ENCODE measurements at places on chromosomes 11 and 22. TPM values are rescaled to one million over a fixed set of nuclear protein-coding genes. Genes with fewer than 3 reads are reported as not detected.
A peak's percentile ranks its signal among the peaks of the same experiment; 100 is the strongest.

- no peak for DNase-seq
Observed at GRCh38 chr11:131253142-131253655, 117.2 kb upstream of the NTM start.

- no peak for DNase-seq
Observed at GRCh38 chr22:29224121-29224858, 18.6 kb downstream of the EMID1 start.

Gene RPS19BP1
- 318 TPM for total RNA-seq

DNA sequence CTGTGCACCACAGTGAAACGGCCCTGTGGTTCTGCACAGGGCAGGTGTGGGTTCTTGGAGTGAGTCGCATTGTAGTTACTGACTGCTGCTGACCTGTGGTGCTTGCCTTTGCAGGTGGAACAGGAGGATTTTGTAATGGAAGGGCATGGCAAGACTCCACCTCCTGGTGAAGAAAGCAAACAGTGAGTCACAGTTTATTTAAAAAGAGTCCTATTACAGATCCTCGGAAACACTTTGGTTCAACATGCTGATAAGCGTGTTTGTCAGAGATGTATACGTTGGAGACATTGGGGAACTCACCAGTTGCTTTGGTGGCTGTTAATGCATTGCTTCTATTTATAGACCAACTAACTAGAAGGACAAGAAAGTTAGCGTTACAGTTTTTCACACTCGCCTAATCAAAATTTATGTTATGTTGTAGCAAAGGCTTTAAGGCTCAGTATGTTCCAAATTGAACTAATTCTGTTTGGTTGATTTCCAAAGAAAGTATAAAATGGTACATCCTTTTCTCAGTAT, 21.7 kb upstream of the TNRC6B start:
- peak; percentile 70 for DNase-seq

Gene MS4A8
- not detected for total RNA-seq

DNA sequence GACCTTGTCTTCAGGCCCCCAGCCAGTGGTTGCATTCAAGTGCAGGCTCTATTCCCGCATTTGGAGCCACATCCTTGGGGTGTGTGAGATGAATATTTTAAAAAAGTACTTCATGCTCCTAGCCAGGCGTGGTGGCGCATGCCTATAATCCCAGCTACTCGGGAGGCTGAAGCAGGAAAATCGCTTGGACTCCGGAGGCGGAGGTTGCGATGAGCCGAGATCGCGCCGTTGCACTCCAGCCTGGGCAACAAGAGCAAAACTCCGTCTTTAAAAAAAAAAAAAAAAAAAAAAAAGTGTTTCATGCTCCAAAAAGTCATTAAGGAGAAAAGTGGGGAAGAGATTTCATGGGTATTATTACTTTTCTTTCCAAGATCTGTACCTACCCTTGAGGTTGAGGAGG, 18.0 kb downstream of the SCUBE1 start:
- DNase-seq: no peak

DNA sequence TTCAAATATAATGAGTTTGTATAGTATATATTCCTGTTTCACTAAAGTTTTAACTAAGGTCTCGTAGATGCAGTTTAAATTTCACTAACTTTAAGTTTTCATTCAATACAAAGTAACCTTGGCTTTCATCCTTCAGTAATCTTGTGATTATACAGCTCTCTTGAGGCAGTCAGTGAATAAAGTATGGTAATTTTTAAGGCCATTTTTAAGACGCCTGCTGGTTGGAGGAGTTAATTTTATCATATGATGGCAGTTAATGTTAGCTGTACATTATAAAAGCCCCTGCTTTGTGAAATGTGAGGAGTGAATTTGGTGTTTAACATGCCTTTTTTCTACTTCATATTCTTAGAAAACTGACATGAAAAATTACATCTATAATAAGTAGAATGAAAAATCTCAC, 163.6 kb downstream of the TMEM135 start:
- DNase-seq: no peak

- no peak for DNase-seq
Observed at GRCh38 chr22:47355388-47355725, 592.9 kb downstream of the TBC1D22A start.

DNA sequence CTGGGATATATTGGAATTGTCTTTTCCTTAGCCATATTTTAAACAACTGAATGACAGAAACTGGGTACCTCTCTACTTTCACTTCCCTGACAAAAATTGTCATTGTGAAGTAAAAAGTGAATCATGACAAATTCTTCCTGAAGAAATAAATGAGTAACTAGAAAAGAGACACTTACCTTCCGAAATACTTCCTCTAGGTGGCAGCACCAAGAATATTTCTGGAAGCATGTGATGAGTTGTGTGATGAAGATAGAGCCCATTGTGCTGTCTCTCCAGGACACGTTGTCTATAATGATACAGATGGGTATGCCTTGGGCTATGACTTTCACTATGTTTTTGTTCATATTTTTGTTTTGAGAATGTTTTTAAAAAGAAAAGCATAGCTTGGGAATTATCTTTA, 21.5 kb downstream of the CASP4 start:
- DNase-seq: peak; percentile 59

DNA sequence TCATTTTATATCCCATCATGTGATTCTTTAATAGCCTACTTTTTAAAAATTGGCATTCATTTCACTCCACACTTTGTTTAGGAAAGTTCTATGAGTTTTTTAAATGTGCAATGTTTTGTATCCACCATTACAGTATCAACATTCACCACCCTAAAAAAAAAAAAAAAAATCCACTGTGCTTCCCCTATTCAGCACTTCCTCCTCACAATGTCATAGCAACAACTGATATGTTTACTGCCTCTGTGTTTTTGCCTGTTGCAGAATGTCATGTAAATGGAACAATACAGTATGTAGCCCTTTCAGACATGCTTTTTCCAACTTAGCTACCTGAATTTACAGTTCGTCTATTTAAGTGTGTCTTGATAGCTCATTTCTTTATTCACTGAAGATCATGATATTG, 754.2 kb downstream of the FAM181B start:
- no peak for DNase-seq

Gene CLDN5
- not detected for total RNA-seq

Gene ADAMTS15
- total RNA-seq: 0.03 TPM

DNA sequence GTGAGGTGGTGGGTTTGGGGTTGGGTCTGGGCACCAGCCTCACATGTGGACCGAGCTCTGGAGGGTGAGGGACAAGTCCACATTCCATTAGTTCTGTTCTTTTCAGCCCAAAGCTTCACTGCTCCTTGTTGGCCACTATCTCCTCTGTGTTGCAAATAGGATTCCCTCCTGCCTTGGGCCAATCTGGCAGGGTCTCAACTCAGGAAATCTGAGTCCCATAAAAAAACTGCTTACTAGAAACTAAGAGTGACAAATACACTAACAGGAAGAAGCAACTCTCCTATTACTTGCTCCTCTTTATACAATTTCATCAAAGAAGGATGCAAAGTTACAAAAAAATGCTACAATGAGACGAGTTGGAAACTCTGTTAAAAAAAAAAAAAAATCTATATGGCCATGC, 66.2 kb upstream of the CSNK1E start:
- DNase-seq: no peak

- no peak for DNase-seq
Observed at GRCh38 chr11:103622296-103622695, 414.1 kb upstream of the DDI1 start.

Gene C11orf97
- total RNA-seq: not detected

Gene TRIM48
- total RNA-seq: not detected

Gene MMP27
- not detected for total RNA-seq

DNA sequence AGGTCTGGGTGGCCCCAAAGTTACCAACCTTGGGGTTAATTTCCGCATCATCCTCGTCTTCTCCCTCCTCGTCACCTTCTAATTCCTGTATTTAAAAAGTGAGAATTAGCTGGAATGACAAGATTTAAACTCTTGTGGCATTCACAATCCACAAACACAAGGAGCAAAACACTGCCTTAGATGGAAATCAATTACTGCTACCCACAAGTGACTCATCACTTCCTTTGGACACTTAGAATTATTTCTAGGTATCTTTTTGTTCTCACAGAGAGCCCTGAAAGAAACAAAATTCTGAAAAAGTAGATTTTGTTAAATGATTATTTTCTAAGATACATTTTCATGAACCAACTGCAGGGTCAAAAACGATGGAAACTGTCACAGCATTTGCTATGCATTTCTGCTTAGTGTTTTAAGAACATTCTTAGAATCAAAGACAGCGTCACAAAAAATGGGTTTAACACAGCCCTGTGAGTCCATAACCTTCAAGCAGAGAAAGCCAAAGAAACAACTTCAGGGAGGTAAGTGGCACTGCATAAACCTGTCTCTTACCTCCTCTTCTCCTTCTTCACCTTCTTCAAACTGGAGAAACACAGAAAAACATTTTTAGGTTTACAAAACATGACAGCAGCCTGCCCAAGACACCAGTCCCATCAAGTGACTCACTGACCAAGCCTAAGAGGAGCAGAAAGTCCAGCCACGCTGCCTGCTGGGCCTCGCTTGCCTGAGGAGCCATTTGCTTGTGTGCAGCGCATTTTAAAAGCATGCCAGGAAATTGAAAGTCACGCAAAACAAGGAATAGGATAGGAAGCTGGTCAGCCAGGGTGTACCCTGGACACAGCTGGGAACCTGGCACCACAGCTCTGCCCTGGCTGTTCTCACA, 22.3 kb upstream of the PHLDA2 start:
- peak; percentile 81 for DNase-seq

GRCh38 chr22:40791241-40791640, 27.9 kb downstream of the SLC25A17 start:
- DNase-seq: peak; percentile 21

- peak; percentile 96 for DNase-seq
Observed at GRCh38 chr11:34438529-34439507, at the start of gene CAT. Gene CAT (plus strand): TSS chr11:34438934. CDS start chr11:34439014, 80 bp downstream.

GRCh38 chr11:12276356-12276755, 101.0 kb upstream of the PARVA start:
- no peak for DNase-seq

- no peak for DNase-seq
Observed at GRCh38 chr11:8941341-8942103, 1.3 kb downstream of the ASCL3 start.

DNA sequence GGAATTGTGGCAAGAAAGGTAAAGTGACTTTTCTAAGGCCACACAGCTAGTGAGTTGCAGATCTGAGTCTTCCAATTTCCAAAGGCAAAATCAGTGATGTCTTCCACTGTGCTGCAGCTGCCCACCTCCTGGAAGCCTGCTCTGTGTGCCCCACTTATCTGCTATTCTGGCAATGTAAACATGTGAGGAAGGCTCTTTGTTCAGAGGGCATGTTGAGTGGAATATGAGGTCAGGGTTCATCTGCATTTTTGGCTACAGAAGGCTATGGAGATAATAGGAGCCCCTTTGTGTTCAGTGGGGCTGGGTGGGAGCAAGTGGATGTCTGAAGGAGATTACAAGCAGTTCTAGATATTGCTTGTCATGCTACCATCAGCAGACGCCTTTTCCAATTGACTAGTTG, 396.2 kb downstream of the BUD13 start:
- DNase-seq: no peak

DNA sequence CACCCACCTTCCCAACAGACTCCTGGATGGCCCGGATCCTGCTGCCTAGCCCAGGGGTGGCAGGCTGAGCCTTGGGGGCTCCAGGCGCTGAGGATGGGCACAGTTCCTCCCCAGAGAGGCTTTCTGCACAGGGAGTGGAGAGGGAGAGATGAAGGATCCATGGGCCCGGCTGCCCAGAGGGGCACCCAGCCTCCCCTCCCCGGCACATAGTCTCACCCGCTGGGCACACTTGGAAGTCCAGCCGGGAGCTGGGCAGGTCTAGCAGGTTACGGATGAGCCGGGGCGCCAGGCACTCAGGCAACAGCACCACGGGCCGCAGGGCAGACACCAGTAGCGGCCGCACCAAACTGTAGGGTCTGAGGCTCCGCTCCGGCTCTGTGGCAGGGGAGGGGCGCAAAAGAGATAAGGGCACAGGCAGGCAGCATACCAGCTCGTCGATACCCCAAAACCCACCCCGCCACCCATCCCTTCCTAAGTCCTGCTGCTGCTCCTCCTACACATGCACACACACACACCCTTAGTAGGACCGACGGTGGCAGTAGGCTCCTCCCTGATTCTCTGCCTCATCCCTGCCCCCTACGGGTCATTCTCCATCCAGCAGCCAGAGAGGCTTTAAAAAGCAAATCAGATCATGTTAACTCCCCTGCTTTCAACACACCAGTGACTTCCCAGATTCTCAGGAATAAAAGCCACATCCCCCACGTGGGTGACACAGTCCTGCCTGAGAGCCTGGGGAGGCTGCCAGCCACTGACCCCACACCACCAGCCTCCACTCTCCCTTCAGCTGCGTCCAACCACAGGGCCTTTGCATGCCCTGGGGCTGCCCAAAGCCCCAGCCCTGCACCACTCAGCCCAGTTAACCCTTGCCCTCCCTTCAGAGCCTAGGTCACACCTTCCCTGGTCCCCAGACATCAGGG, 6.5 kb upstream of the MFNG start:
- peak; percentile 61 for DNase-seq

DNA sequence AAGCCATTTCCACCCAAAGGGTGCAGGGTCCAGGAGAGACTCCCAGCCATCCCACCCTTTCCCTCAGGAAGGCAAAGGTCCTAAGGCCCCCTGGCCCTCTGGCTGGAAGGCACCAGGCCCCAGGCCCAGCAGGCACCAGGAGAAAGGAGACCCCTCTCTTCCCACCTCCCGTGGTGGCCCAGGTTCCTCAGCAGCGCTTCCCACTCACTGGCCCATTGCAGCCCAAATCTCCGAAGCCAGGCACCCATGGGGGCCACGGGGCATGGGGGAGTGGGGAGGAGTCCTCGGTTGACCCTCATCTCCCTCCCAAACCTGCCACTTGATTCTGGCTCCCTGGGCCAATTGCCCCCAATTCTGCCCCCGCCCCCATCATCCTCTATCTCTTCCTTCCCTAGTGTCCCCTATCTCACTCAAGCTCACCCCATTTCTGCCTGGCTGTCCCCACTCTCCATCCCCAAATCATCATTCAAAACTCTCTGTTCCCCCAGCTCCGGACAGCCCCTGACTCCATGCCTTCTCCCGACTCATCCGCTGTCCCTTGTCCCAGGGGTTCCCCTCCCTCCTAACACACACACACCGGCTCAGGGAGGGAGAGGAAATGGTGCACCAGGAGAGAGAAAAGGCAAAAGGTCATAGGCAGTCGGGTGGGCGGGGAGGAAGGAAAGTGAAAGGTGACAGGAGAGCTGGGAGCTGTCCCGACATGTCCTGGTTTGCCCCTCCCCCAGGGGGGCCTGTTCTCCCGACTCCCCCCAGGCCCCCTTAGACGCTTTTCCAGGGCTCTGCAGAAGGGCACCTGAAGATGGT, 1.2 kb downstream of the LIF start:
- no peak for DNase-seq

- DNase-seq: peak; percentile 55
Observed at GRCh38 chr11:79525257-79525656, 84.4 kb upstream of the TENM4 start.

Gene SEPTIN3
- total RNA-seq: not detected

- DNase-seq: no peak
Observed at GRCh38 chr11:14894657-14895598, 2.9 kb upstream of the CYP2R1 start.

GRCh38 chr11:40974186-40974795, 485.2 kb downstream of the LRRC4C start:
- no peak for DNase-seq

- no peak for DNase-seq
Observed at GRCh38 chr11:111269146-111269868, 23.8 kb downstream of the POU2AF2 start.

- no peak for DNase-seq
Observed at GRCh38 chr11:113531575-113532451, 56.6 kb upstream of the DRD2 start.
